Mesothelial cell of epicardium (in vitro differentiated cells): ENCODE measurements at places on chromosomes 1 and 21. TPM values are rescaled to one million over a fixed set of nuclear protein-coding genes. Genes with fewer than 3 reads are reported as not detected.
A peak's percentile ranks its signal among the peaks of the same experiment; 100 is the strongest.

GRCh38 chr1:243713470-243714186, 136.4 kb downstream of the AKT3 start:
- peak overlapping the region; percentile 72 for H3K27ac ChIP-seq
- H3K36me3 ChIP-seq: peaks cover 2% of the 10 kb centered on the region
- no peaks in the 10 kb centered on the region for H3K27me3 ChIP-seq
- peaks cover 44% of the 10 kb centered on the region for H3K4me1 ChIP-seq

DNA sequence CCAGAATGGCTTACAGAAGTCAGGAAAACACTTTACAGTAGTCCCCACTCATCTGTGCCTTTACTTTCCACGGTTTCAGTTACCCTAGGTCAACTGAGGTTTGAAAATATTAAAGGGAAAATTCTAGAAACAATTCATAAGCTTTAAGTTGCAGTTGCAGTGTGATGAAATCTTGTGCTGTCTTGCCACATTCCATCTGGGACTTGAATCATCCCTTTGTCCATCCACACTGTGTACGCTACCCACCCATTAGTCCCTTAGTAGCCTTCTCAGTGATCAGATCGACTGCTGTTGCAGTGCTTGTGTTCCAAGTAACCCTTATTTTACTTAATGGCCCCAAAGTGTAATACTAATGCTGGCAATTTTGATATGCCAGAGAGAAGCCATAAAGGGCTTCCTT, 30.5 kb downstream of the ZCCHC17 start:
- DNase-seq: no peak
- no peak overlapping the region for H3K27ac ChIP-seq
- peaks cover 11% of the 10 kb centered on the region for H3K36me3 ChIP-seq

DNA sequence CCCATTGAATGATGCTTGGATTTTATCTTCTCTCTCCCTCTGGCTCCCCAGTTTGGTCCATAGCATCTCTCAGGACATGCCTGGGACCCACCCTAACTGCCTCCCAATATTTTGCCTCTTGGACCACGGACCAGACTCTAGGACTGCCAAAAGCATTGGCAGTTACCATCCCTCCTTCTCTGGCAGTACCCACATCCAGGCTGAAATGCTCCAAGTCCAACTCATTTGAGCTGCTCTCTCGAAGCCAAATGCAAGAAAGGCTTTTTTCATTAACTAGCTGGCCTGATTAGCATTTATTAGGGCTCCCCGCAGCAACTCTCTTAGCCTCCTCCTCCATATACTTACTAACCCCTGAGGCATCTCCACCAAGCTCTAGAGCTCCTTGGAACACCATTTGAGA, 140.0 kb upstream of the GRIK3 start:
- H3K4me3 ChIP-seq: no peak overlapping the region
- no peak for DNase-seq
- no peaks in the 10 kb centered on the region for H3K4me1 ChIP-seq
- no peaks in the 10 kb centered on the region for H3K36me3 ChIP-seq

DNA sequence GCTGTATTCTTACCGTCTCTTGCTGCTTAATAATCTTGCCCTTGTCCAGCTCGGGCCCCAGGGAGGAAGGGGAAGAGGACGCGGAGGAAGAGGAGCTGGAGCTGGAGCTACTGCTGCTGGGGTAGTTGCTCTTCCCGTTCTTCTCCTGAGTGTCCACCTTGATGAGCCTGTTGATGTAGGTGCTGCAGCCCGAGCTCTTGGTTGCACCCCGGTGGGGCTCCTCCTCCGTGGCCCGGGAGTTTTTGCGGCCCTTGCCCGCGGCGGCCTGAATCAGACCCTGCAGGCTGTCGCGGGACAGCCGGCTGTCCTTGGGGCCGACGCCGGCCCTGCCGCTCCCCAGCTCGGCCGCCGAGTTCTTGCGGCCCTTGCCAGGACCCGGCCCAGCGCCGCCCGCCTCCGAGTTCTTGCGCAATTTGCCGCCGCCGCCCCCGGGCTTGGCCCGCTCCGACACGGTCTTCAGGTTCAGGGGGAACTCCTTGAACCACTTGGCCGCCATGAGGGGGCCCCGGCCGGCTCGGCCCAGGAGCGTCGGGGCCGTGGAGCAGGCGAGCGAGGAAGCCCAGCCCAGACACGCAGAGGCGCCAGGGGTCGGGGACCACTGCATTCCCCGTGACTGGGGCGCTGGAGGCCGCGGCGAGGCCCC, 475 bp upstream of the TDRD10 start:
- H3K27me3 ChIP-seq: peaks cover 80% of the 10 kb centered on the region
- no peak overlapping the region for H3K27ac ChIP-seq
- H3K4me3 ChIP-seq: peak overlapping the region; percentile 49
- no peak for DNase-seq
- H3K4me1 ChIP-seq: peaks cover 8% of the 10 kb centered on the region

GRCh38 chr21:21367583-21367982, 369.4 kb downstream of the NCAM2 start:
- no peak for DNase-seq
- peaks cover 2% of the 10 kb centered on the region for H3K27me3 ChIP-seq
- peaks cover 12% of the 10 kb centered on the region for H3K4me1 ChIP-seq
- H3K36me3 ChIP-seq: no peaks in the 10 kb centered on the region
- H3K4me3 ChIP-seq: no peak overlapping the region

GRCh38 chr1:84653130-84653677, 37.1 kb downstream of the SSX2IP start:
- H3K4me1 ChIP-seq: no peaks in the 10 kb centered on the region
- DNase-seq: no peak
- H3K36me3 ChIP-seq: peaks cover 38% of the 10 kb centered on the region
- no peaks in the 10 kb centered on the region for H3K27me3 ChIP-seq

DNA sequence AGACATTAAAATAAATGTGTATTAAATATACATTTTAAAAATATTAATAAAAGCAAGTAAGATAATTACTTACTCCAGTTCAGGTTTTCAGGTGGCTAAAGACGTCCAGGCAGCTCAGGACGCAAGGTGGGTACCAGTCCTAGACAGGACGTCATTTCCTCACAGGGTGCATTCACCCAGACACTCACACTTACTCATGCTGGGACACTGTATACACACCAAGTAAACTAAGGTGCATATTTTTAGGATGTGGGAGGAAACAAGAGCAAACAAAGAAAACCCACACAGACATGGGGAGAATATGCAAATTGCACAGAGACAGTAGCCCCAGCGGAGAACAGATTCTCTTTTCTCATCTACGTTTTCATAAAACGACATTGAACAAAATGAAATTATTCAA, 457.9 kb downstream of the BRINP3 start:
- no peaks in the 10 kb centered on the region for H3K27me3 ChIP-seq
- no peak for DNase-seq
- H3K36me3 ChIP-seq: no peaks in the 10 kb centered on the region
- H3K27ac ChIP-seq: no peak overlapping the region

GRCh38 chr1:147758379-147759100, 1.9 kb downstream of the GJA5 start:
- H3K36me3 ChIP-seq: no peaks in the 10 kb centered on the region
- H3K4me3 ChIP-seq: no peak overlapping the region
- peaks cover 26% of the 10 kb centered on the region for H3K4me1 ChIP-seq

GRCh38 chr1:52916241-52916975, 5.1 kb downstream of the ECHDC2 start:
- no peak for DNase-seq
- H3K4me1 ChIP-seq: peaks cover 2% of the 10 kb centered on the region
- H3K27ac ChIP-seq: no peak overlapping the region
- H3K27me3 ChIP-seq: peaks cover 12% of the 10 kb centered on the region
- H3K36me3 ChIP-seq: peaks cover 6% of the 10 kb centered on the region

GRCh38 chr1:96329121-96329520, 392.5 kb upstream of the PTBP2 start:
- no peaks in the 10 kb centered on the region for H3K4me1 ChIP-seq
- no peak overlapping the region for H3K27ac ChIP-seq
- no peak overlapping the region for H3K4me3 ChIP-seq
- no peaks in the 10 kb centered on the region for H3K27me3 ChIP-seq
- H3K36me3 ChIP-seq: no peaks in the 10 kb centered on the region

DNA sequence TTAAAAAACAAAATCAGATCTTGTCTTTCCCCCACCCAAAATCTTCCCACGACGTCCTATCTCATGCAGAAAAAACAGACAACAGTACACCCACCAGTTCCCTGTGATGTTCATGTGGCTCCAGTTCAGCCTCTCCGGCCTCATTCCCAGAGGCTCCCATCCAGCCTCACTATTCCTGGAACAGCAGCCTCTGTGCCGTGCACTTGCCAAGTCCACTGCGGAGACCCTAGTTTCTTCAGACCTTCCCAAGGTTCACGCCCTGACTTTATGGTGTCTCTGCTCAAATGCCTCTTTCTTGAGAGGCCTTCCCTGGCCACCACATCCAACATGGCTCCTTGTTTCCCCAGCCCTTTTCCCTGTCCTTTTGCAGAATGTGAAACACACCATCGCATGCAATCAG, 106.3 kb upstream of the BACE2 start:
- H3K4me1 ChIP-seq: peaks cover 7% of the 10 kb centered on the region
- no peaks in the 10 kb centered on the region for H3K27me3 ChIP-seq
- no peak for DNase-seq
- no peak overlapping the region for H3K4me3 ChIP-seq
- no peaks in the 10 kb centered on the region for H3K36me3 ChIP-seq

Gene MSH4
- 0.27 to 0.29 TPM (median 0.27 TPM) in 3 replicates for total RNA-seq

Gene CLEC20A
- total RNA-seq: not detected in 3 replicates

Gene ELAPOR1
- 0.34 to 0.86 TPM (median 0.80 TPM) in 3 replicates for total RNA-seq

Gene ZNF691
- 14.2 to 15.2 TPM (median 14.2 TPM) in 3 replicates for total RNA-seq
